ENCODE measurements at places on chromosomes 11 and 22. TPM values are rescaled to one million over a fixed set of nuclear protein-coding genes. Genes with fewer than 3 reads are reported as not detected.
A peak's percentile ranks its signal among the peaks of the same experiment; 100 is the strongest.

GRCh38 chr11:128517451-128518230 is 69.7 kb downstream of the ETS1 start:
- no peak for DNase-seq

- no peak for DNase-seq
Measured at GRCh38 chr11:12581923-12582322, 92.3 kb upstream of the TEAD1 start.

- no peak for DNase-seq
Measured at GRCh38 chr22:37002633-37003032, 16.6 kb downstream of the TST start.

The C11orf97 gene
- not detected for total RNA-seq

DNA sequence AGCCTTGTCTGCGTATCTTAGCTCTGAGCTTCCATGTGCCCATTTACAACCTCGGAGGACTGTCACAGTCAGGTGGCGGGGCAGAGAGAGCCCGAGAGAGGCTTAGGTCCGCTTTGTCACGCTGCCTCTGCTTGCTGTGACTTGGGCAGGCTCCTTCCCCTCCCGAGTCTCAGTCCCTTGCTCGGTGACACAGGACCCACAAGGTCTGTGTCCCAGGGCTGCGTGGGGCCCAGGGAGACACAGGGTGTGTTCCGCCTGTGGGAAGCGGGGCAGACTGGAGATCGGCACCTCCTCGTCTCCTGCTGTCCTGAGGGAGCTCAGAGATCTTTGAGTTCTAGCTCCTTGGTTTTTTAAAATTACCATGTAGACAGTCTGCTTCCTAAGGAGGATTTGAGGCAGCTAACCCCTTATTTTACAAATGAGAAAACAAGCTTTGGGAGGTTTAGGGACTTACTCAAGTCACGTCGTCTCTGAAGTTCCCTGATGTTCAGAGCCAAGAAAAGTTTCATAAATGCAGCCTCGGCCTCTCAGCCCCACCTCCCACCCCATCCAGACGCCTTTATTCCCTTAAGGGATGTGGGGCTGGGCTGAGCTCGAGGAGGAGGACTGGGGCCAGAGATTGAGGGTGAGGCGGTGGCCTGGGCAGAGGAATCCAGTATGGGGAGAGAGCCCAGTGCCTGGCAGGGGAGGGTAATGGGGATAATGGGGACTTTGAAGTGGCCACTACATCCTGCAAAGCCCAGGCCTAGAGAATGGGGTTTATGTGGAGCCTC is 103.6 kb downstream of the NECTIN1 start:
- DNase-seq = no peak

DNA sequence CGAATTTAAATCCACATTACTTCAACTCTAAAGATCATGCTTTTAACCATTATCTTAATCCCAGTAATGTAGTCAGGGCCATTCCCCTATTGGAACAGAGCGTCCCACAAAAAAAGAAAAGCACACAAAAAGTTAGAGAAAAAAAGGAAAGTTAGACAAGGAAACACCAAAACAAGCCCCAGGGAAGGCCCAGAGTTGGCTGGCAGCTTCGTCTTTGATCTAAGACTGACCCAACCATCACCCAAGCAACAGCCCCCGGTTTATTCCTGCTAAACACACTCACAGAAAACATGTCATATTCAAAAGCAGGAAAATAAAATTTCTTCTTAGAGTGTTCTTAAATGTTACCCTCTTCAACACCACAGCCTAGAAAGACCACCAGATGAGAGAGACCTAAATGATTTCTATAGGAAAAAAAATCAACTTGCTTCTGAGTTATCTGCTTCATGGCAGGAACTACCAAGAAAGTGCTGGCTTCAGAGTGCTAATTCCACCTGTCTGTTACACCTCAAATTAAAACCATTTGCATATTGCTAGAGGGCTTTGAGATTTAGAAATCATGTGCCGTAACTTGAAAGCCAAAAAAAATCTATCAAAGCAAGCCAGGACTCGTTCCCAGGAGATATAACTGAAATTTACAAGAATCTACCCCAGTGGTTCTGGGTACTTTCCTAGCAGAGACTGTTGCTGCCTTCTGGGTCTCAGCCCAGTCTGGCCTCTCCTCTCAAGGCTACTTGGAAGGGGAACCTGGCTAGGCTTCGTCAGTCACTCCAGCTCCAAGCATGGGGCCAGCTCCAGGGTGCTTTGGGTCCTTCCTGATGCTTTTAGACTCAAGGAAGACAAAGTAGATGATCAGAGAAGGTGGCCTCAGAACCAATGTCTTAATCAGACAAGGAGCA is 31.2 kb downstream of the POU2AF3 start:
- DNase-seq = no peak

DNA sequence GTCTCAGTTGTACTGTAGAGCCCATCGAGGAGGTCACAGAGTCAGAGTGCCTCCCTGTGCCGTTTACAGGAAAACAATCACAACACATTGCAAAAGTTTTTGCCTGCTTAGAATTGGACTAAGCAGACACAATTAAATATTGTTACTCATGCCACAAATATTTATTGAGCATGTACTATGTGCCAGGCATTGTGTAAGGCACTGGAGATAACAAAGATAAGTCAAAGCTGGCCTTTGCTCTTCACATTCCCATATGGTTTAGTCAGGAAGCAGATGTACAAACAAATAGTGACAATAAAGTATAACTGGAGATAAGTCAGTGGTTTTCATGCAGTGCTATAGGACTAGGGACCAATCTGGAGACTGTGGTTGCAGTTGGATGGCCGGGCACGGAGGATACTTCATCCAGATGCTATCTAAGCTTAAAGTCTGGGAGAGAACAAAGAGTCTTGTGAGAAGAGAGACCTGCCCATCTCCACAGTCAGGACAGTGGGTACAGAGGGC is 550.7 kb downstream of the INSC start:
- DNase-seq = no peak

DNA sequence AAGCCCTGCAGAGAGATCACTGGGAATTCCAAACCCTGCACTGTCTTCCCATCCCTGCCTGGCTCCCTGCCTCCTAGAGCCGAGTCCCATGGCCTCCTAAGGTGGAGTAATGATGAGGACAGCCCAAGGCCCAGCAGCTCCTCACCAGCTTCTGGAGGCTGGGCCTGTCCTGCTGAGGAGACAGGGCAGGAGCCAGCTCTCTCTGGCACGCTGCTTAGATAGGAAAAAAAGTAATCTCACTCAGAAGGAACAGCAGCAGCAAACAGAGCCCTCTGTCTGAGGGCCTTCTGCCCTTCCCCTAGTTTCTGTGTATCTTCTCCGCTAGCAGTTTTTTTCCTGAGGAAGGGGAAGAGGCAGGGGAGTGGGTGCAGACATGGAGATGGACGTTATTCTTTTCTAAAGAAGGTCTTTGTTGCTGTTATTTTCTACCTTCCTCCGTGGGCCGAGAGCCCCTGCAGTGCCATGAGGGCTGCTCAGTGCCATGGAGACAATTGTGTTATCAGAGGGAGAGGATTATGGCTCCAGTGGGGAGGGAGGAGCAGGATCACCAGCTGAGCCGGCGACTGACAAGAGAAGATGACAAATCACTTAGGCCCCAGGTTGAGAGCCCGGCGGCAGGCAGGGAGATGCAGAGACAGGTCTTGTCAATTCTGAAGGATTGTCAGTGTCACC is 315.3 kb downstream of the BUD13 start:
- no peak for DNase-seq

DNA sequence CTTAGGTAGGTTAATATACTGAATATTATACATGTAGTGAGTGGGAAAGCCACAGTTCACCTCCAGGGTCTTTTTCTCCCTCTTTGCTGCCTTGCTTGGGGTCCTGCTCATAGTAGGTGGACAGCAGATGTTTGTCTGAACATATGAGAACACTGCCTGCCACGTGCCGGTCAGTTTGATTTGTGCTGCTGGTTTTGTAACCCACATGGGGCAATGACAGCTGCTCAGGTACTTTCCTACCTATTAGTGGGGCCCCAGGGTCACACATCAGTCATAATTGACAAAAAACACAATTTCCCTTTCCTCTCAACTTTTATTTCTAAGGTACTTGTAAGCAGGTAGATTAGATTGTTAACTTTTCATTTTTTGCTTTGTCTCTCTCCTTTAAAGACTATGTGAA is 43.8 kb downstream of the BMAL1 start:
- DNase-seq = no peak

The NAV2 gene
- total RNA-seq = 14.5 TPM

- no peak for DNase-seq
Measured at GRCh38 chr11:100793525-100793924, 106.4 kb downstream of the ARHGAP42 start.

DNA sequence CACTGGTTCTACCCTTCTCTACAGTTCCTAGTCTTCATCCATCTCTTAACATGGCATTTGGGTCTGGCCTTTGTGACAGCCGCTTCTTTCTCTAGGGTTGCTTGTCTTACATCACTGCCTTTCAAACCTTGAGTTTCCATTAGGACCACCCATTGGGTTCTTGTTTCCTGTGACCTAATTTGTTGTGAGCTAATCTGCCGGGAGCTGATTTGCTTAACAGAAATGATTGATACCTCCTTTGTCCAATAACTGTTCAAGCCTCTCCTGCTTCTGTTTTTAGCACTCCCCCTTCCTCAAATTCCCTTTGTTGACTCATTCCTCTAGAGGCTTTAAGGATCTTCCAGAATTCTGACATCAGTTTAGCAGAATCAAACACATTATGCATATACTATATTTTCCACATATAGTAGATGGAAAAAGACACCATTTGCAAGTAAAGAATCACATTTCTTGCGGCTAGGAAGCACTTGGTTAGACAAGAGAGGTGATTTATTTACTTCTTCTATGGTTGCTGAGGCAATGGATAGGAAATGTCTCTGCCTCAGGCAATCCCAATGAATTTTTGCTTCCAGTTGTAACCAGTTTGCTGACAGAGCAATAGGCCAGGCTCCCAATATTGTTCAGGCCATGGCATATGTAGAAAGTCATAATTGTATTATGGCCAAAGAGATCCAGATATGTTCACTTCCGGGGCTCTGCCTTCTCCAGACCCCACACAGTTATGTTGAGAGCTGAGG is 130.7 kb downstream of the SNX19 start:
- DNase-seq = peak; percentile 17

DNA sequence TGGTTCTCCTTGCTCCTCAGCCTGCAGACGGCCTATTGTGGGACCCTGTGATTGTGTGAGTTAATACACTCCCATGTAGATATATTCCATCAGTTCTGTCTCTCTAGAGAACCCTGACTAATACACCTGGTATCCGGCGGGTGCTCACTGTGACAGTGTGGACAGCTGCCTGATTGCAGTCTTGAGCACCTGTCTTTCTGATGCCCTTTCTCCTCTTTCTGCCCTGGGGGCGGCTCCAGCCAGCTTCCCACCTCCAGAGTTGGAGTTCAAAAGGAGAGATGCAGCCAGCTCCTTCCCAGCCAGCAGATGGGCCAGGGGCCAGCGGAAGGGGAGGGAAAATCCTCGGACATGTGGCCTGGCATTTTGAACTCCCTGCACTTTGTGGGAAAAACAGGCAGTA is 15.0 kb downstream of the SMIM38 start:
- DNase-seq = no peak

The CADM1 gene
- total RNA-seq = 62.4 TPM

GRCh38 chr11:47724041-47724729 is 9.0 kb upstream of the AGBL2 start:
- DNase-seq = no peak

The MGAT3 gene
- total RNA-seq = 0.98 TPM

The ARHGAP42 gene
- 18.3 TPM for total RNA-seq

- no peak for DNase-seq
Measured at GRCh38 chr11:75502138-75502537, 23.6 kb downstream of the GDPD5 start.

DNA sequence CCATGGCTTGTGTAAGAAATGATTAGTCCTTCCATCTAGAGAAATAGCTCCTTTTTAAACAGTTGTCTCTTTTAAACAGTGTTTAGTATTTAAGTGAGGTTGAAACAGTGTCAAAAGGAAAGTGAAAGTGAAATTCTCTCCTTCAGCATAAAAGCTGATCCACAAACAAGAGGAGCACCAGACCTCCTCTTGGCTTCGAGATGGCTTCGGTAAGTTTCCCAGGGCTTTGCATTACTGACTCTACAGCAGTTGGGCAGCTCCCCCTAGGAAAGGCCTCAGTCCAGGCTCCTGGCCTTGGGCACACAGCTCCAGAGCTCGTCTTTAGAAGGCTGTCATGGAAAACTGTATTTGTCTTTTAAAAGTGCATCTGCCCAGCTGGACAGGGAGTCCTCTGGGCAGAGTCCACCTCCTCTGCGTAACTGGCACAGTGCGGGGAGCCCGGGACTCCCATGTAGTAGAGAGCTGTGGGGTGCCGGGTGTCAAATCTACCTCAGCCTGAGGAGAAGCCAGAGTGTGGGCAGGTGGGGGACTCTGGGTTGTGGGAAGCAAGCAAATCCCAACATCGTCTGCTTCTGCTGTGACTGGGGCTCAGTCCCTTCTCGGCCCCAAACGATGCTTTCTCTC is at the start of gene PLAAT4:
TSS of gene PLAAT4 (plus strand) at position 140 of the 624 bp plus-strand sequence. CDS start at position 201, 61 bp downstream.
- DNase-seq = no peak

- DNase-seq = peak; percentile 0
Measured at GRCh38 chr11:126790550-126791081, 210.0 kb downstream of the KIRREL3 start.

The SLC6A5 gene
- total RNA-seq = not detected

DNA sequence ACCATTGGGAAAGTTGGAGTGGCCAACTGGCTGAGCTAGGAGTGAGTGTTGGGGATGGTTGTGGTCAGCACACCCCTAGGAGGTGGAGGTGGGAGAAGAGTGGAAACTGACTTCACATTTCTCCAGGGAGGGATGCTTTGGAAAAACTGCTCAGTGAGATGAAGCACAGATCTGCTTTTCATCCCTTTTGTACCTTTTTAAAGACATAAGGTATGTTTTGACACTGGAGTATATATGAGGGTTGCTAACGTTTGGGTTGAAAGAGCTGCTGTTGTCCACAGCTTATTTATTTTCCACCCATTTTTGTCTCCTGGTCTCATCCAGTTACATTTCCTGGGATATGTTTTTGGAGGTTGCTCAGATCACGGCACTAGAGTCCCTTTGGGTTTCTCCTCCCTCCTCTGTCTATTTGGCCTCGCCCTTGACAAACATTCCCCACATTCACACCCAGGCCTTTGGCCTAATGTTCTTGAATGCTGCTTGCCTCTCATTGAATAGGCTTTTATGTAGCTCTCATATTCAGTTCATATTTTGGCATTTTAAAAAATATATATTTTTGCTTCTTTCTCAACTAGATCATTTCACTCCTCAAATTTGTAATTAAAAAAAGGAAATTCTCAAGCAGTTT is 8.3 kb downstream of the SREBF2 start:
- DNase-seq = no peak

- no peak for DNase-seq
Measured at GRCh38 chr11:108944471-108945178, 279.8 kb downstream of the DDX10 start.

GRCh38 chr11:24238771-24239645 is 257.8 kb upstream of the LUZP2 start:
- no peak for DNase-seq

DNA sequence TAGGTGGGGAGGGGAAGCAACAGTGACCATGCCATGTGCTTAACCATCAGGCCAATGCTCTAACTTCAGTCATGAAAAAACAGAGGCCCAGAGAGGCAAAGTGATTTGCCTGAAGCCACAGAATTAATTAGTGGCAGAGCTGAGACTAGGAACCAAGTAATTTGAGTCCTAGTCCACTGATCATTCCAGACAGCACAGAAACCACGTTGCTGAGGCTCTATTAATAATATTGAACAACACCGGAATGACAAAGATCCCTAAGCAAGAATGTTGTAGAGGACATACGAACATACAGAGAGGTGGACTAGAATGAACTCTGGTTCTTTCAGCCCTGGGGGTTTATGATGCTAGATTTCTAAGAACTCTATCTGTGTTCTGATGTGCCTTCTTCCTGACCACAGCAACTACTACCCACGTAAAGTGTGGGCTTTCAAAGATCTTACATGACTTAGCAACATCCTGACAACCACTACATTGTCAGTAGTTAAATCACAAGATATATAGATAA is 92.3 kb downstream of the GAB2 start:
- DNase-seq = peak; percentile 81

GRCh38 chr11:68471360-68472340 is 11.1 kb downstream of the PPP6R3 start:
- no peak for DNase-seq

Data from SK-MEL-5 (cell line).